Thoracic aorta (tissue), 2 donors: ENCODE measurements at places on chromosomes 1 and 21.

GRCh38 chr1:14435368-14436023, 163.0 kb upstream of the KAZN start:
- DNase-seq = no peak

DNA sequence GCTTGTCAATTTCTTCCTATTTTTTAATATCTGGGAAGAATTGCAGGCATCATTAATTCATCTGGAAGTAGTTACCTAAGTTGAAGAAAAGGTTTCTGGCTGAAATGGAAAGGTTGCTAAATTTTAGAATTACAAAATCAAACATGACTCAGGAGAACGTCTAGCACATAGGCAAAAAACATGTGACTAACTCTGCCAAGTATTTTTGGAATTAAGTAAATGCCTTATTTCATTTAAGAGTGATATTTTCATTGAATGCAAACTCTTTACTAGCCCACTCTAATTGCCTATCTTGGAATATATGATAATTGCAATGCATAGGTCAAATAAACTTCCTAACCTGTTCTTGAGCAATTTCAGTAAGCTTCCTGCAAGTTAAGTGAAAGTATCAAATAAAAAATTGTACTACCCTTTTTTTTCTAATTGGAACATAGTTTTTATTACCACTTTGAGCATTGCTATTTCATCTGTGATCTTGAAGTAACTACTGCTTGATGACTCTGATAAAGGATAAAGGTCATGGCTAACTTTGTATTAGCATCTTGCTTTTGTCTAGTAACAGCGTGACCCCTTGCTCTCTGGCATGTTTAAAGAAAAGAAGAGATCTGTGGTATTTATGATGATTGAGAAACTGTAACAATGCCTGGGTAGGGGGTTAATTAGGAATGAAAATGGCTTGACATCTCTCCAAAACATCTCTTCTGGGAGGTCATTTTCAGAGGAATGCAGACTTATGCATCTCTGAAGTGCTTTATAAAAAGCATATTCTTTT, 208.3 kb upstream of the NCAM2 start:
- no peak for DNase-seq

GRCh38 chr21:32102426-32102825, 176.4 kb downstream of the MIS18A start:
- no peak for DNase-seq

- no peak for DNase-seq
These were observed 69.0 kb upstream of the LRRC7 start for GRCh38 chr1:69498711-69499110.

- no peak for DNase-seq
These were observed 2.9 kb upstream of the LRP8 start for GRCh38 chr1:53330819-53331218.

DNA sequence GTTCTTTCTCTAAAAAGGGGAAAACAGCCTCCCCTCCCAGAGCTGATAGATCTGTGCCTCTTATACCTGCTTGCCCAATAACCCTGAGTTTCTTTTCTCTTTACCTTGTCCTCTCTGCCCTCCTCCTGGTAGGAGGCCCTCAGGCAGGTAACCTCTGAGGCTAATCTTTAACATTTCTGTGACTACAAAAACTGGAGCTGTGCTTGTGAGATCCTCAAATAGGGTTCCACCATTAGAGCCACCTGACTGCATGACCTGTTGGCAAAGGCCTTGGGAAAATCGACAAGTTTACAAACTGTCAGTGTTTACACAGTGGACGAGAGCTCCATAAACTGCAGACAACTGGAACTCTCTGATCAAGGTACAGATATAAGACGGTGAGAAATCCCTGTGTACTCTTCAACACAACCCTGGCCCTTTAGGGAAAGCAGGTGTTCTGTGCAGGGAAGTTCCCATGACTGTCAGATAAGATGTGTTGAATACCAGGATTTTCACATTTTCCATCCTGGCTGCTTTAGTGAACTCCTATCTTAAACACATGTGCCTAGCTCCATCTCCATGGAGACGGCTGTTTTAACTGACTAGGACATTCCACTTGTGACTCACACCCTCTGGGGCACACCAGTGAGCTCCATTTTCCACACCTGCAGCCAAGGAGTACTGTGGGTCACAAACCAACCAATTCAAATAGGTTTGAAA, 38.3 kb downstream of the ECE1 start:
- peak; percentile 84 for DNase-seq

DNA sequence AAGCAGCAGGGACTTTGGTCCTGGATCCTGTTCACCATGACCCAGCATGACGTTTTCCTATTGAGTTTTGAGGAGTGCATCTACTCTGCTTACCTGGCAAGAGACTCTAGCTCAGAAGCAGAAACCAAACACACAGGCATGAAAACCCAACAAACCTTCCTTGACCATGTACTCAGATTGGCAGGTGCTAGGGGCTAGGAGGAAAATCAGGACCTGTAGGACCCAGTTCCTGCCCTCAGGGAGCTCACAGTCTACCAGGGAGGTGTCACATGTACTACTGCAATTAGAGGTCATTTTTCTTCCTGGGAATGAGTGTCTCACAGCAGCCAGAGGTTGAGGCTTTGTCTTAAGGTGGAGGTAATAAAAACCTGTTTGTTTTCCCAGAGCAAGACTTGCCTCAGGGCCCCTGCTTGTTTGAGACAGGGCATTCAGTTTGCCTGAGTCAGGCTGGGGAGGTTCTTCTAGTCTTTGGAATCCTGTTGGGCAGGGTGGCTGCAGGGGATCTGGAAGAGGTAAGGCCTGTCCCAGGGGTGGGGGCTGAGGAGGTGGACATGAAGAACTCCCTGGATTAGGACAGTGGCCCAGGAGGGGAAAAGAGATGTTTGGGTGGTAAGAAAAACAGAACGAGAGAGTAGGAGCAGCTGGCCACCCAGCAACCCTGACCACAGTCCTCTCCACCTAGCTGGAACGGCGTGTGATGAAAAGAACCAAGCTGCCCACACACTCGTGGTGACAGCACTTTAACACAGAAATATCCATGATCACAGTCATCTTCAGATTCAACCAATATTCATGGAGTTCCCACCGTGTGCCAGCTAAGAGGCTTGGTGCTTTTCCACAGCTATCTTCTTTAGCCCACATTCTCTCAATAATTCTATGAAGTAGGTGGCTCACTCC, 30.8 kb downstream of the IER5 start:
- DNase-seq = no peak
